Osteocyte (in vitro differentiated cells): ENCODE measurements at places on chromosomes 12 and 14. TPM values are rescaled to one million over a fixed set of nuclear protein-coding genes. Genes with fewer than 3 reads are reported as not detected.
A peak's percentile ranks its signal among the peaks of the same experiment; 100 is the strongest.

Gene SSPN
- 19.2 and 23.3 TPM in 2 replicates for total RNA-seq

Gene SLC5A8
- total RNA-seq: not detected in 2 replicates

GRCh38 chr14:70897464-70897863, 9.8 kb upstream of the PCNX1 start:
- no peak overlapping the region for H3K4me3 ChIP-seq
- H3K4me1 ChIP-seq: peaks cover 82% of the 10 kb centered on the region

GRCh38 chr14:52961060-52961639, 10.3 kb upstream of the FERMT2 start:
- H3K36me3 ChIP-seq: no peaks in the 10 kb centered on the region
- DNase-seq: no peak
- H3K4me3 ChIP-seq: no peak overlapping the region
- H3K27ac ChIP-seq: no peak overlapping the region
- peaks cover 11% of the 10 kb centered on the region for H3K4me1 ChIP-seq
- no peaks in the 10 kb centered on the region for H3K27me3 ChIP-seq

DNA sequence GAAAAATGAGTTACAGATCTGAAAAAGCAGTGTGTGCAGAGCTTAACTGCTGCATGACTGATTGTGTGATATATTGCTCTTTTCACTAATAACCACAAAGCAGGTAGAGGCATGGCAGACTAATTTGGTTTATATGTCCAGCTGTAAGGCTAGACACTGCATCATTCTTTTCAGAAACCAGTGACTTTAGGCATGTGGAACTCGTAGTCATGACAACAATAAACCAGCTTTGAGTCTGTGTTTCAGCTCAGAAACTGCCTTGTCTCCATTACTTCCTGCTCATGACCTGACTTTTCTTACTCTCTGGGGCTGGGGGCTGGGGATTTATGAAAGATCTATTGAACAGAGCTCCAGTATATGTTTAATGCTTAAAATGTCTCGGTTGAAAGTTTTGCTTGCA, 146.8 kb upstream of the LRIG3 start:
- no peak for DNase-seq
- H3K27ac ChIP-seq: peak overlapping the region; percentile 65
- no peak overlapping the region for H3K4me3 ChIP-seq
- H3K4me1 ChIP-seq: peaks cover 50% of the 10 kb centered on the region
- no peaks in the 10 kb centered on the region for H3K36me3 ChIP-seq

DNA sequence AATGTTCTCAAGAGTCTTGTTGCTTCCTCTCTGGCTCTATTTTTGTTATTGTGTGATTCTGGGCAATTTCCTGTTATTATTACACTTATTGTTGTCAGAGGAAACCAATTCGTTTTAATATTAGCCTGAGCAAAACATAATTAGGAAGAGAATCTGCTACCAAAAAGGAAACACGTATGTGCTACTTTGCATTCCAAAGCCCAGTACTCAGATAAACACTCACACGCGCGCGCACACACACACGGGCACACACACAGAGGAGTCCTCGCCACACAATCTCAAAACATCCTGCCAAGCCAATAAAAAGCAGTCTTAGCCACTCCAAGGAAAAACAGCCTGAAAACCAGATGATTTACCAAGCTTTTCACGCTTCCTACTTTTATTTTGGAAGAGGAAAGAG, 400.7 kb downstream of the NUAK1 start:
- DNase-seq: no peak
- no peak overlapping the region for H3K4me3 ChIP-seq
- no peaks in the 10 kb centered on the region for H3K27me3 ChIP-seq
- peaks cover 5% of the 10 kb centered on the region for H3K4me1 ChIP-seq
- no peak overlapping the region for H3K27ac ChIP-seq
- H3K36me3 ChIP-seq: no peaks in the 10 kb centered on the region

DNA sequence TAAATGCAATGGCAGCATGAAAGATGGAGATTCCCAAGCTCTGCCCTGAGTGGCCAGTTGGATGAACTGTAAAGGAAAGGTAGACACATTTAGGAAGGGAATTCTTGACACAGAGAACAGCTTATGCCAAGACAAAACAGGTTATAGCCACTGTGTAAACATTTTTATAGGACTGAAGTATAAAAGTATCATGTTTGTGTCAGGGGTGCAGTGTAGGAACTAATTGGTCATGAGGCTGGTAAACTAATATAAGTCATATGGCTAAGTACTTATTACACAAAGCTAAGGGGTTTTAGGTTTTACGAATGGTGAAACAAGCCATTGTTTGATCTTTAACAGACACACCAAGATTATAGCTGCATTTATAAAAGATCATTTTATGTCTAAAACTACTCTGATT, 207.7 kb upstream of the SLC16A7 start:
- H3K36me3 ChIP-seq: no peaks in the 10 kb centered on the region
- H3K27me3 ChIP-seq: peaks cover 8% of the 10 kb centered on the region
- no peak for DNase-seq
- no peak overlapping the region for H3K27ac ChIP-seq
- peaks cover 9% of the 10 kb centered on the region for H3K4me1 ChIP-seq
- no peak overlapping the region for H3K4me3 ChIP-seq
